Left colon (tissue), 2 donors: ENCODE measurements at places on chromosomes 16 and 17.

DNA sequence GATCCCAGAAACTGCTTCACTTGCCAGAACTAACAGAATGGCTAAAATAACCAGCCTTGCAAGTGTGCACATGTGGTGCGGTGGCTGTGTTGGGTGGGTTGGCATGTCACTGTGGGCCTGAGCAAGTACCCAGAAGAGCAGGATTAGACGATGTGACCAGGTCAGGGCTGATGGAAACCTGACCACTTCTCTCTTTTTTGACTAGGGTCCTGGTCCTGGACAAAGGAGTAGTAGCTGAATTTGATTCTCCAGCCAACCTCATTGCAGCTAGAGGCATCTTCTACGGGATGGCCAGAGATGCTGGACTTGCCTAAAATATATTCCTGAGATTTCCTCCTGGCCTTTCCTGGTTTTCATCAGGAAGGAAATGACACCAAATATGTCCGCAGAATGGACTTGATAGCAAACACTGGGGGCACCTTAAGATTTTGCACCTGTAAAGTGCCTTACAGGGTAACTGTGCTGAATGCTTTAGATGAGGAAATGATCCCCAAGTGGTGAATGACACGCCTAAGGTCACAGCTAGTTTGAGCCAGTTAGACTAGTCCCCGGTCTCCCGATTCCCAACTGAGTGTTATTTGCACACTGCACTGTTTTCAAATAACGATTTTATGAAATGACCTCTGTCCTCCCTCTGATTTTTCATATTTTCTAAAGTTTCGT, 16.7 kb downstream of the ANKRD40 start:
- no peak for DNase-seq

DNA sequence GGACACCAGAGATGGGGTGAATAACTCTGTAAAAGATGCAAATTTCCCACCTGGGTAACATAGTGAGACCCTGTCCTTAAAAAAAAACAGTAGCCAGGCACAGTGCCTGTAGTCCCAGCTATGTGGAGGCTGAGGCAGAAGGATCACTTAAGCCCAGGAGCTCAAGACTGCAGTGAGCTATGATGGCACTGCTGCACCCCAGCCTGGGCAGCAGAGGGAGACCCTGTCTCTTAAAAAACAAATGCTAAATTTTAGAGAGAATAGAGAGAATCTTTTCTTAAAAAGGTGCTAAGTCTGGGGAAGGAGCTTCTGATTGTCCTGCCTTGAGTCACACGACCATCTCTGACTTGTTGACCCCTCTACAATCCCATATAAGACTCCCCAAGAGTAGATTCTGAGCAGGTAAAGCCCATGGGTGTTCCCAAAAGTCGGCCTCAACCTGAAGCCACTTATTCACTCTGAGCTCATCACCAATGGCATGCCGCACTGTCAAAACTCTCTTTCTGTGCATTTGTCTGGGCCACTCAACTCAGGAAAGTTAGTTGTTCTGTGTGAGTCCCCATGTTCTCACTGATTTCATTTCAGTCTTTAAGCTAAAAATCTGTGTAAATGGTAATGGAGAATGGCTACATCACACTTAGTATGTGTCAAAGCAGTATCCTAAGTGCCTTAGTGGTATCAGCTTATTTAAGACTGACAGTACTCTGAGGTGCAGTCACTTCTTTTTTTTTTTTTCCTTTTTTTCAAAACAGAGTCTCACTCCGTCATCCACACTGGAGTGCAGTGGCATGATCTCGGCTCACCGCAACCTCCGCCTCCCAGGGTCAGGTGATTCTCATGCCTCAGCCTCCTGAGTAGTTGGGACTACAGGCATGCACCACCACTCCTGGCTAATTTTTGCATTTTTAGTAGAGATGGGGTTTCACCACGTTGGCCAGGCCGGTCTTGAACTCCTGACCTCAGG, 41.6 kb downstream of the PRKCB start:
- no peak for DNase-seq

DNA sequence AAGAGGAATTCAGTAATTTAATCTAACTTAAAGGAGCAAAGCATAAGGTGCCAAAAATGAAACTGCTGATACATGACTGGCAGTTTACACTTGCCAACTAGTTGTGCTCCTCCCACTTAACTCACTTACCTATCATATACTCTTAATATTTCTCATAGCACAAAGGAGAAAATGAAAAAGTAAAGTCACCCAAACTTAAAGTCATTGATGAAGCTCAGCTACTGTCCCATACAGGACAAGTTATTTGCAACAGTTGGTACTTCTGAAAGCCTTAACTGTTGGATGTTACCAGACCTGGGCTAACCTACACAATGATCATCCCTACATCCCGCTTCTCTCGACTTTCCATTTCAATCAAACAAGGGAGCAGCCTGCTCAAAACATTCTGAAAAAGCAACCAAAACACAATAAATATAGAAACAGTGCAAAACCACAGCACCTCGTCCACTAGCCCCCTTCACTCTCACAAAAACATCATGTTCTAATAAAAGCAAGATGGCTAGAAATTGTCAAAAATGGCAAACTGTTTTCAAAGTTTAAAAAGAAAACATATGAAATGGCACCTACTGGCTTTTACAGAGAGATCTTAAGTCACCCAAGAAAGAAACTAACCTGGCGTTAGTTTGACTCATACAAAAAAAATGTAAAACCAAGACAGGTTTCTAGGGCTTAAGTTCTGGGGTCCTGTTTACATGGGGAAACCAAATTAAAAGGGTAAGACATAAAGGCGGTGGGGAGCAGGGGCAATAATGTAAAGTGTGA, 868 bp downstream of the MED13 start:
- no peak for DNase-seq

DNA sequence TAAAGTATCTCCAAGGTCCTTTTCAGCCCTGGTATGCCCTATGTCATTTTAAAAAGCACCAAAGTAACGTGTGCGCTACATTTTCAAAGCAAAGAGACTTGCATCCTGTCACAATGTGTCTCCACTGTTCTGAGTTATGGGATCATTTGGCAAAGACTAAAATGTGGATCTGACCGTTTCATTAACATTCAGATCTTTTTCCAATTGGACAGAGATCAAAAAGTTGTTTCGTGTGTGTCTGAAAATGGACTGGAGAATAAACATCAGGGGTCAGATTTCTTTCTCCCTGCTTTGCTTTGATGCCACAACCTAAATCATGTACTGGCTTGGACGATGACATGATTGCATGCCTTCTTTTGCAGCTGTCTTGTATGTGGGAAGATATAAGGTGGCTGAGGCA, 136.0 kb upstream of the NOG start:
- DNase-seq: no peak

GRCh38 chr17:4082136-4082924, 60.5 kb downstream of the ZZEF1 start:
- DNase-seq: no peak
